ENCODE measurements at places on chromosomes 11 and 22.

- DNase-seq: no peak
Observed at GRCh38 chr11:111766834-111767142, 599 bp upstream of the PPP2R1B start.

GRCh38 chr11:1807264-1807995, 27.4 kb upstream of the SYT8 start:
- no peak for DNase-seq

DNA sequence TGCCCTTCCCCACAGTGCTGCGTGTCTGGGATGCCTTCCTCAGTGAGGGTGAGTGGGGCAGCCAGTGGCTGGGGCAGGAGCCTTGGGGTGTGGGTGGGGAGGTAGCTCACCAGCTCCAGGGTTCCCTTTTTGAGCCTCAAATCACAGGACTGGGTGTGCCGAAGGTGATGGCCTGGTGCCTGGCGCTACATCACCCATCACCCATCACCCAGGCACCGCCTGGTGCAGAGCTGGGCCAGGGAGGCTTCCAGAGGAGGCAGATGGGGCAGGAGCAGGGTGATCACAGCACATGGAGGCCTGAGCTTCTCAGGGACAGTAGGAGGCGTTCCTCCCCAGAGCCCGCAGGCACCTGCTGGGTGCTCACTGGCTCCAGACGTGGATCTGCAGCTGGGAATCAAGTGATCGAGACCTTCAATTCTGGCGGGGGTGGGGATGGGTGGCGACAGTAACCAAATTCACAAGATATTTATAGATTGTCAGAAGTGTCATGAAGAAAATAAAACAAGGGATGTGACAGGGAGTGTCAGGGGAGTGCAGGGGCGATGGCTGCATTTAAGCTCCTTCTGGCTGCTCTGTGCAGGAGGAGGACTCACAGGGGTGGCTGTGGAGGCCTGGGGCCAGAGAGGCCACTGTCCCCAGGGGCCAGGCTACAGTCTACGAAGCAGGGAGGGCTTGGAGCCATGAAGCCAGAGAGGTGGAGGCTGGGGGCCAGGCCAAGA, 3.2 kb downstream of the TBC1D10C start:
- DNase-seq: peak; percentile 48

- DNase-seq: no peak
Observed at GRCh38 chr11:97092823-97093222, 703.0 kb downstream of the JRKL start.

DNA sequence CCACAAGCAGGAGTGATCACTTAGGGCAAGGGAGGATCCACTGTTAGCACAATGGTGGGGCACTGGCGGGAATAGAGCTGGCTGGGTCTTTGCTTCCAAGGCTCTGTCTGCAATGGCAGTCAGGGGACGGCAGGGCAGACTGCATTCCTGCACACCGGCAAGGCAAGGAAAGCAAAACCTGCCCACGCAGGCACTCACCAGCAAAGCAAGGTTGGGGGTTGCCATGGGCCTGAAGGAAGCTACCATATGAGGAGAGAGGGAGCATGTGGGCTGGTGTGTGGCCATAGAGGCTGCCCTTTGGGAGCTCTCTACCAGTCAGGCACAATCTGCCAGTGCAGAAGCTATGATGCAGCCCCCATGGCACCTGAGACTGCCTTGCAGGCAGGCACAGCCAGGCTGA, 33.2 kb downstream of the OR8B12 start:
- no peak for DNase-seq

GRCh38 chr11:84384731-84385130, 1098.6 kb upstream of the CCDC90B start:
- peak; percentile 31 for DNase-seq

DNA sequence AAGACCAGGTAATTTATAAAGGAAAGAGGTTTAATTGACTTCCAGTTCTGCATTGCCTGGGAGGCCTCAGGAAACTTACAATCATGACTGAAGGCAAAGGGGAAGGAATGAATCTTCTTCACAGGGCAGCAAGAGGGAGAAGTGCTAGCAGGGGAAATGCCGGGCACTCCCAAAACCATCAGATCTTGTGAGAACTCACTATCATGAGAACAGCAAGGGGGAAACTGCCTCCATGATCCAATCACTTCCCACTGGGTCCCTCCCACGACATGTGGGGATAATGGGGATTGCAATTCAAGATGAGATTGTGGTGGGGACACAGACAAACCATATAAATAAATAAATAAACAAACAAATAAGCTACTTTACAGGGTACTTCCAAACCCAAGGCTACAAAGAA, 28.8 kb upstream of the EXPH5 start:
- DNase-seq: no peak

- DNase-seq: no peak
Observed at GRCh38 chr22:46693634-46694415, 44.2 kb downstream of the CERK start.

- DNase-seq: no peak
Observed at GRCh38 chr11:40328890-40329614, 1130.4 kb downstream of the LRRC4C start.

DNA sequence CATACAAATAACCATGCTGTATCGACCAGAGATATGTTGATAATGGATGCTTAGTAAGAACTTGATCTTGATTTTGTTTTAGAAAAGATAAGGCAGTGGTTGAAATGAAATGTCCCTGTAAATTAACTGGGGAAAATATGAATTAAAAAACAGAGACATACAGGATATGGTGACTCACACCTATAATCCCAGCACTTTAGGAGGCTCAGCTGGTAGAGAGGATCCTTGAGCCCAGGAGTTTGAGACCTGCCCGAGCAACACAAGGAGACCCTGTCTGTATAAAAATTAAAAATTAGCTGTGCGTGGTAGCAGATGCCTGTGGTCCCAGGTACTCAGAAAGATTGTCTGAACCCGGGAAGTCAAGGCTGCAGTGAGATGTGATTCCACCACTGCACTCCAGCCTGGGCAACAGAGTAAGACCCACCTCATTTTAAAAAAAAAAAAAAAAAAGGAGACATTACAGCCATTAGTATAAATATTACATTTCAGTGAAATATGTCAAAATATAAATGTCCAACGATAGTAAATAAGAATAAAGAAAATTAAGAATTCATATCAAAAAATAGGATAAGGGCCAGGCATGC, 4.6 kb downstream of the PICALM start:
- no peak for DNase-seq

DNA sequence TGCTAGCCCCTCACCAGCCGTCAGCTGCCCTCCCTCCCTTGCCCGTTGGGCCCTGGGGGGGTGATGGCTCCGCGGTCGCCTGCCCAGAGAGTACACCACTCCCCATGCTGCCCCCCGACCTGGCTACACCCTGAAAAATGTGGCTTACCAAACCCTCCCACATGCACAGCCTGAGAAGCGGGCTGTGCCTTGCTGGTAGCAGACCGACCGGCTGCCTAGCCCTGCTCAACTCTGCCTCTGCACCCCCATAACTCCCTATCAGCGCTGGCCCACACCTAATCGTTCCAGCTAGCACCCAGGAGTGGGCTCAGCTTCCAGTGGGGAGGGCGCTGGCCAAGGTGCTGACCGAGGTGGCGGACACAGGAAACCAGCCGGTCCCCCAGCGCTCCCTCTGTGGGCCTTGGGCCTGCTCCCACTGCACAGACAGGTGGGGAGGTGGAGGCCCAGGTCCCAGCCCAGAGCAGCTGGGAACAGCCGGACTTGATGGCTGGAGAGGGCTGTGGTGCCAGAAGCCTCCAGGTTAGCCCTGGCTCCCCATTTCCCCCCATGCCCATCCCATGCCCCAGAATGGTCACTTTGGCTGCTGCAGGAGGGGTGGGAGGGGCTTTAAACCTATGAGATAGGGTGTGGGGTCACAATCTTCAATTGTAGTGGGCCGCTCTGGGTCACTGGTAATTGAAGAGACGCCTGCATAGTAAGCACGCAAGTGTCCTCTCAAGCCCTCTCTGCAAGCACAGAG, 32.1 kb upstream of the PRODH start:
- peak; percentile 44 for DNase-seq

DNA sequence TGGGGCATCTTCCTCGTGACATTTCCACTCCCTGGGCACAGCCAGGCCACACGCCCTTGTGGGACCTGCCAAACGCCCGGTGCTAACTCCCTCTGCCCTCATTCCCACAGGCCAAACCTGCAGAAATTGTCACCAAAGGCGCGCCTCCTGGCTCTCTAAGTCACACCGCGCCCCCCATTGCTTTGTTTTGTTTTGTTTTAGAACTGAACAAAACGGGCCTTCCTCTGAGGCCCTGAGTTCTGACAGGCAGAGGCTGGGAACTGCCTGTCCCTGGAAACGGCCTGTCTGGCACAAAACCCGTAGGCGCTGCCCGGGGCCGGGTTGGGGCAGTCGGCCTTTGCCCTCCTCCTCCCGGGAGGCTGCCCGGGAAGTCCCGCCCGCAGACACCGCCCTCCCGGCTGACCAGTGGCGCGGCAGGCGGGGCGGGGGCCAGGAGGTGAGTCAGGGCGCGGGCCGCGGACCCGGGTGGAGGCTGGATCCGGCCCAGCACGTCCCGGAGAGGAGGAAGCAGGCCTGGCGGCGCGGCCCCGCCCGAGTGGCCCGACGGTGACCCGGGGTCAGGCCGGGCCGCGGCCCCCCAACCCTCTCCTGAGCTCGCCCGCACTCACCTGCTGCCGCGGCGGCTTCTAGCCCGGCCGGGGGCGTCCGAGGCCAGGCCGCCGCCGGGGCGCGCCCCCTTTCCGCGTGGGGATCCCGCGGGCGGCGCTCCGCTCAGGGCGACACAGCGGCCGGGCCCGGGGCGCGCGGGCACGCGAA, 465 bp downstream of the SUN2 start:
- DNase-seq: peak; percentile 62

- no peak for DNase-seq
Observed at GRCh38 chr22:30803679-30804078, 109.0 kb downstream of the OSBP2 start.

DNA sequence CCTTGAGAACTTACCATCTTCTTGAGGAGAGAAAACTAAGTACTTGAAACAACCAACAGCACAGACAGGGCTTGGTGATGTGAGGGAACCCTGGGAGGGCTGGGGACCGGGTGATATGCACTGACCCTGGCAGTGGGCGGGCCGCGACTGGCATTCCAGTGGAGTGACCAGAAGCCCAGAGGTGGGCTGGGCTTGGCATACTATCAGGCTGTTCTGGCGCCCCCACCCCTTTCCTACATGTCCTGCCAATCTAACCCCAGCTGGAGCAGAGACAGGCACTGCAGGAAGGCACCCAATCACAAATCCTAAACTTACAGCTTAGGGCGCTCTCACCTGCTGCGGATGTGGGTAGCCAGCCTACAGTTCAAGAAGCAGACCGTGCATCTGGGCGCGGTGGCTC, 54.0 kb upstream of the GCAT start:
- DNase-seq: no peak

GRCh38 chr11:69572233-69572860, 68.6 kb upstream of the CCND1 start:
- DNase-seq: no peak

- no peak for DNase-seq
Observed at GRCh38 chr22:22228921-22229320, 15.7 kb upstream of the VPREB1 start.

DNA sequence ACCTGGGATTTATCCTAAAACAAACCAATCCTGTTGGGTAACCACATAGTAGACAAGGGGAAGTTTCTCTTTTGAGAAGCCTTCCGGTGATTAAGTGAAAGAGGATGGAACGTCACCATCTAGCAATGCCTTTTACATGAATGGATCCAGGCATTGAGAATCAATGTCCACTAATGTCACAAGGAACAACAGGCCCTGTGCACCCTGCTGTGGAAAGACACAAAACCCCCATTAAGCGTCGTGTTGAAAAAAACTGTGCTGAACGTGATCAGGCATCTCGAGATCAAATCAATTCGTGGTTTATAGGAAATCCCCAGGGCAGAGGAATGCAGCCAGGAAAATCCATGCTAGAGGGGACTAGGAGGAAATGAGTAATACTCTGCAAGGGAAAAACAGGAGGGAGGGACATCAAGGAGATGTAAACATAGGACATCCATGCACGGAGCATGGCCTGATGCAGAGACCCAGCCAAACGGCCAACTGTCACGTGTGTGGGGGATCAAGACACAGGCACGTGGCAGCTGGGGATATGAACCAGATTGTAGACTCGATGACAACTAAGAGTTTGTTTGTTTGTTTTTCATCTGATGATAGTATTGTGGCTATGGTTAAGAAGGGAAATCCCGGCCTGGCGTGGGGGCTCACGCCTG, 38.6 kb upstream of the CARS1 start:
- DNase-seq: no peak

DNA sequence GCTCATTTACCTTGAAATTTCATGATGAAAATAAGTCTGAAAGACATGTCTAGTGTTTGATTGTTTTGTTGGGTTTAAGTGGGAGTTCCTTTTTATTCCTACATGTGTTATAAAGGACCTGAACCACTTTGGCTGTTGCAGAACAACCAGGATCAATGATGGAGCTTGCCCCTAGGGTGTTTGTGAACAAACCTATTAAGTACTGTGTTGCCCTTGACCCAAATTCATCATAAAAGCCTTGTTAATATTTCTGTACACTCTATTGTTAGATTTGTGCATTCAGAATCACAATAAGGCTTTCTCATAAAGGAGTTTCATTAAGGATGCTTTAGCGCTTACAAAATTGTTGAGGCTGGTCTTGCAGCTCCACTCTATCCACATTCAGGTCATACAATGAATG, 452.6 kb downstream of the NELL1 start:
- no peak for DNase-seq

- DNase-seq: no peak
Observed at GRCh38 chr22:30574997-30575671, 669 bp upstream of the GAL3ST1 start.

- peak; percentile 50 for DNase-seq
Observed at GRCh38 chr22:27880778-27881394, 38.2 kb downstream of the PITPNB start.

- no peak for DNase-seq
Observed at GRCh38 chr11:122795307-122795706, 43.0 kb upstream of the CRTAM start.

GRCh38 chr22:44482776-44483175, 15.3 kb downstream of the RTL6 start:
- peak; percentile 11 for DNase-seq

DNA sequence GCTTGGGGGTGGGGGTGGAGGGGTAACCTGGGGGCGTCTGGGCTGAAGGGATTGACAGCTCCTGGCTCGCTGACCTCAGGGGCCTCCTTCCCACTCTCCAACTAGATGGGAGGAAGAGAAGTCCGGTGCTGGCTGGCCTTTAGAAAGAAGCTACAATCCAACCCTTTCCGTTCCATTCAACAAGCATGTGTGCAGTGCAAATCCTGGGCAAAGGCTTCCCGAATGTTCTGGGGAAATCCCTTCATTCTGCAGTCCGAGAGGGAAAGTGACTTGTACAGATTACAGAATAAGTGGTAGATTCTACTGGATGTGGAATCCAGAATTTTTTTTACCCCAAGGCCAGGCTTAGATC, 149.9 kb downstream of the FEZ1 start:
- no peak for DNase-seq

Measured in activated CD8-positive, alpha-beta T cell treated with anti-CD3 and anti-CD28 coated beads, Interleukin-2, amount 10 ng/mL, durations not matched to agents 7 days and 5 days (primary cell).